ENCODE measurements at places on chromosomes 4 and X.

- DNase-seq = no peak
These were observed 58.4 kb upstream of the SLIT2 start for GRCh38 chr4:20193141-20193936.

- DNase-seq = no peak
These were observed 58.6 kb downstream of the AREG start for GRCh38 chr4:74503580-74503979.

DNA sequence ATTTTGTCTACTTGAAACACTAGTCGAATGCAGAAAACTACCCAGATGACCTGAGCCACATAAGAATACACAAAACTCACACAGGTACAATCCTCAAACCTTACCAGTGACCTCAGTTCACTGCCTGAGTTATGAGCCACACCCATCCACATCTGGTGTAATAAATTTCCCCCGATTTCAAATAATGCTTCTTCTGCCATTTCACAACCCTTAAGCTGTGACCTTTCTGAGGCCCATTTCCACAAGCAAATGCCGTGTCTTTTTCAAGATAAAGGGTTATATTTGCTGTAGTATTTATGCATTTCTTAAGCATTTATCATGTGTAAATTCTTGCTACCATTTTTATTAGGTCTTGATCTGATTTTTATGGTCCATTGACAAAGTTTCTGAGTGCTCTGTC, 1.8 kb upstream of the ARHGEF38 start:
- no peak for DNase-seq

- DNase-seq = no peak
These were observed at the start of gene HSPA4L for GRCh38 chr4:127782275-127783025. HSPA4L (plus strand) TSS chr4:127782322; CDS start chr4:127782551, 229 bp downstream.

DNA sequence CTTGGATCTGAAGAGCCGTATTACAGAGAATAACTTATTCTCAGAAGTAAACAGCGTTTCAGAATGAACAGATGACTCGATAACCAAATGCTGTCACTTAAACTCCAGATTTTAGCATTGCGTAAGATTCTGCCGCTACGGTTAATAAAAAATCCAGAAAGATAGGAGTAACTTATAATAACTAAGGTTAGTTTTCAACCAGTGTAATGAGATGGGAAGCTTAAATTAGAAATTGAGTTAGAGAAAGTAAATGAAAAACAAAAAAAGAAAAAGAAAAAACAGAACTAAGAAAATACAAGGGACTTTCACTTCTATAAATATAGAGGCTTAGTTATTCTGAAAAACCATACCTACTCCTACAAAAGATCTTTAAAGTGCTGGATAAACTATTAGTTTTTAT, 13.1 kb upstream of the PARM1 start:
- DNase-seq = no peak

DNA sequence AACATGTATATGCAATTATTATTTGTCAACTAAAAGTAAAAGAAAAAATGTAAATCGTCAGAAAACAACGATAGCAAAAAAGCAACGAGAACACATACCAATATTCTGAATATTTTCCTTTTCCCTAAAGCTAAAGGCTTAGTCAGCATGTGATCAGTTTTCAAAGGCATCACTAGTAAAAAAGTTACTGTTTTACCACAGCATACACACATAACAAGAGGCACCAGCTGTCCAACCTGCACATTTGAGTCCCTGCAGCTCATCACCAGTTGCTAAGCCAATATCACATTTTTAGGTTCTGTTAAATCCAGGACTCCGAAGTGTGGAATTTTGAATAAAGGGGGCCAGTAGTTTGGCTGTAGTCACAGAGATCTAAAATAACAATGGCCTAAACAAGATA, 203.8 kb downstream of the ADGRA3 start:
- DNase-seq = no peak

DNA sequence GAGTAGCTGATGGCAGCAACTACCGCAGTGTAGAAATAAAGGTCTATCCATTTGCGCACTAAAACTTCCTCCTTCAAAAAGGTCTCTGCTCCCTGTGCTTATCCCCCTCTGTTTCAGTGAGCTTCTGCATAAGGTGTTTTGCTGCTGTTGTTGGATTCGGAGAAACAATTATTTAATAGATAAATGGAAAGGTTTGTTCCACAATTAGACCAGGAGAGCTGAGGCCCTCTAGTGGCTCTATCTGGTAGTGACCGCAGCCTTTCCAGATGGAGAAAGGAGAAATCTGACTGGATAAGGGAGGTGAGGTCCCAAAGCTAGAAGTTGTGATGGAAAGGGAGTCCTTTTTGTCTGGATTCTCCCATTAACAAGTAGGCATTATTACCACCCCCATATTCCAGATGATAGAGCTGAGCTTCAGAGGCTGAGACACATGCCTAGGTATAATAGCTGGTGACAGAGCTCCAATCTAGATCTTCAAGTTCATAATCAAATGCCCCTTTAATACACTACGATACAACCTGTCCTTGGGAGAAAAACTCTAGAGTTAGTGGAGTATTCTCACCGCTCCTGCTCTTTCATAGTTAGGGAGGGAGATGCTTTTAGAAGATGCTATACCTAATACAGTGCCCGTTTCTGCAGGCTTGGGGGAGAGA, 5.1 kb upstream of the GABRQ start:
- DNase-seq = no peak

GRCh38 chr4:104416725-104417356, 77.9 kb downstream of the CXXC4 start:
- no peak for DNase-seq
